Stimulated activated CD4-positive, alpha-beta T cell treated with anti-CD3 and anti-CD28 coated beads, Interleukin-2, amount 100 ng/mL, for 4 hours (primary cell): ENCODE measurements at places on chromosomes 7 and 10.

GRCh38 chr7:157397036-157397720 is 60.4 kb downstream of the DNAJB6 start:
- no peak for DNase-seq

- no peak for DNase-seq
These were observed 922.9 kb upstream of the LRRN3 start for GRCh38 chr7:110168010-110168409.

DNA sequence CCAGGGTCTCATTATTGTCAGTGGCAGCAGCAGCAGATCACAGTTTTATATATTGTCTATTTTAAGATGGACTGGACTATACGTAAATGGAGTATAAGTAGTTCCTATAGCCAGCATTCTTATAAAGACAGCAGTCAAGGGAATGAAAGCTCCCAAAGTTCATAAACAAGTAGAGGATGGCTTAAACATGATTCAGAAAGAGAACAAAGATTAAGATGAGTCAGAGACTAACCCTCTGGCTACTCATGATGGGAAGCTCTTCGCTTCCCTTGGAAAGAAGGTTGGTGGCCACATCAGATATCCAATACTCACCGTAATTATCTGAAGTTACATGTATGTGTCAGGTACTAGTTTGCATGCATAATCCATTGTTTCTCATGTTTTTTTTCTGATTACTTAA is 277.0 kb downstream of the INHBA start:
- no peak for DNase-seq

- DNase-seq: no peak
These were observed 83.5 kb upstream of the IKZF1 start for GRCh38 chr7:50221028-50221427.

DNA sequence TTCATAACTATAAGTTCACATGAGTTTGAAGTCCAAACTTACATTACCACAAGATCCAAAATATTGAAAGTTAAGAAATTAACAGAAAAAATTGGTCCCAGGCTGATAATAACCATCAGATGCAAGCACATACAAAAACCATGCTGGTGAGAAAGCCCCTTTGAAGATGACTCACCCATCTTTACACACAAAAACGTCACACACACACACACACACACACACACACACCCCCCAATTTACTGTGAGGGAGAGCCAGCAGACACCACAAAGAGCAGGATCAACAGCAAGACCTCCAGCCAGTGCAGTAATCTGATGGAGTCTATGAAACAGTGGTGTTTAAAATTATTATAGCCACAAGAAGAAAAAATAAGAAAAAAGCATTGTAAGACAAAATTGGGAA is 50.1 kb upstream of the DRGX start:
- DNase-seq: no peak

DNA sequence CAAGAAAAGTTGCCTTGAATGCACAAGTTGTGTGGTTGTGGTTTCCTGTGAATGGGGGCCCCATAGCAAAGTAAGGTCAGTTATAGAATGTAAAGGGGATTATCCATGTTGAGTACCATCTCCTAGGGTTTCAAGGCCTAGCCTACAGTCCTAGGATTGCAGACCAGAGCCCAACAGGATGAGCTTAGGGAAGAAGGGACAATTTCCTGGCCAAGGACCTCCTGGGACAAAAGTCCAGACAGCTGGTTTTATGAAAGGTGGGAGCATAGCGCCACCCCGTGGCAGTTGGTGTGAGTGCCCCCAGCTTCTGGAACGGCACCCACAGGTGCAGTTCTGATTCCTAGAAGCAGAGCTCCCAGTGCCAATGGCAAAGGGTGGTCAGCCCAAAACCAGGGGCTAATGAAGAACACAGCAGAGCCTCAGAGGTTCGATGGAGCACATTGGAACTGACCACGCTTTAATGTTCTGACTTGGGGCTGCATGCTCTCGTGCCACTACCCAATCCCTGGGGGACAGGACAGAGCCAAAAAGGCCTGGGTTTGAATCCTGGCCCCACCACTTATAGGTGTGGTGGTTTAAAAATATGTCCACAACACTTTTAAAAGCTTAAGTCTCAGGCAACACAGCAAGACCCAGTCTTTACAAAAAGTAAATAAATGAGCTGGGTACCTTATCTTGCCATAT is 25.8 kb upstream of the TMEM120A start:
- DNase-seq: peak; percentile 52
